ENCODE measurements at places on chromosomes 2 and 18.

DNA sequence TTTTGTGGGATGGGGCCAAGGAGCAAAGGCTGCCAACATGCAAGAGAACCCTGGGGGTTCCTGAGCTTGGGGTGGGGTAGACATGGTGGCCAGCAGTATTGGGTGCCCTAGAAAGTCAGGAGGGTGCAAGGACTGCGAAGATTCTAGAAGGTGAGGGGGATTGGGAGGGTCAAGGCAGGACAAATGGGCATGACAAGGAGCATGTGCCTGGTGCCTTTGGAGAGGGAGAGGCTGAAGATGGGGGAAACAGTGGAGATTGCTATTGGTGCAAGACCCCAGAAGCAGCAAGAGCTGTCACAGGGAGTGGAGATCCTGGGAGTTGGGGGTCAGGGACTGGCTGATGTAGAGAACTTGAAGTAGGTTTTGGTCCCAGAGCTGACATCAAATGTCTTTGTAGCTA lies 7.5 kb downstream of the B3GNT2 start:
- DNase-seq = no peak

- DNase-seq = no peak
Observed at GRCh38 chr2:176595986-176596385, 326.7 kb downstream of the MTX2 start.

- no peak for DNase-seq
Observed at GRCh38 chr18:34740101-34740500, 30.0 kb downstream of the DTNA start.

GRCh38 chr2:42140496-42140895 lies 28.7 kb upstream of the EML4 start:
- no peak for DNase-seq

GRCh38 chr2:46366668-46367052 lies 69.5 kb downstream of the EPAS1 start:
- DNase-seq = no peak

- DNase-seq = no peak
Observed at GRCh38 chr2:188701836-188702235, 272.3 kb upstream of the COL3A1 start.

GRCh38 chr18:59453468-59453961 lies 94.5 kb upstream of the LMAN1 start:
- DNase-seq = no peak
